NCI-H526 treated with DMSO at 0.1 percent for 48 hours (cell line): ENCODE measurements at places on chromosomes 4 and X.

GRCh38 chr4:138494931-138495330, 252.8 kb upstream of the SLC7A11 start:
- no peak for DNase-seq

GRCh38 chr4:150045410-150045809, 32.8 kb upstream of the DCLK2 start:
- DNase-seq: no peak

DNA sequence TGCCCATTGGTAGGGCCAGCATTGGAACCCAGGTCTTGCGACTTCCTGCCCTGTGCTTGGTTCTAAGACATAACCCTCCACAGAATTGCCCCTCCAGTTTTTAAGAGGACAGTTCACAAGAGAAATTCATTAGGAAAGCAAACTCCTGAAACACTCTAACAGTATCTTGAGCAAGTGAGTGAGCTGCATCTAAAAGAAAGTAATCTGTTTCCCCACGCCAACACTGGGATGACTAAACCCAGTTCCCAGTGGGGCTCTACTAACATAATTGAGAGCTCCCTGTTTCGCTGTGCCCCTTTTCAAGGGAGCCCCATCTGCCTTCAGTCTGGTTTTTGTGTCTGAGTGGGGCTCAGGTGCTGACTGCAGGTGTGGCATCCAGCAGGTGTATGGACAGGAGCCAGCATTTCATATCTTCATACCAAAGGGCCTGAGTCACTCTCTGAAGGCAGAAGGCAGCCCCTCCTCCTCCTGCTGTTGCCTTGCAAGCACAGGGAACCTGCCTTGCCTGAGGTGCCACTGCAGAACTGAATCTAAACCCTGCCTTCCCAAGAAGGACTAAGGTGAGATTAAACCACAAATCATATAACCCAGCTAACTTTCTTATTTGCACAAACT, 8.0 kb downstream of the AMOT start:
- no peak for DNase-seq

DNA sequence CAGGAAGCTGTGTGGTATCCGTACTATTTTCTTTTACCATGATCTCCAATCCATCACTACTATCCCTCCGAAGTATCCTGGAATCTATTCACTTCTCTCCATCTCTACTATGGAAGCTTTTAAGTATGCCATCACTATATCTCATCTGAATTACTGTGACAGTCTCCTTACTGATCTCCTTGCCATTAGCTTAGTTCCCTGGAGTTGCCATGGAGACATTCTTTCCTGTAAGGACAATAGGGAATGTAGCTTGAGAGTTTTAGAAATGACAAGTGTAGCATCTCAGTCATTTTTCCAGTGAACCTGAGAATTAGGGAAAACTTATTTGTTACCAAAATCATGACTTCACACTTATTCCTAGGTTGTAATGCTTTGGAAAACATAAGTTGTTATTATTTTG, 86.3 kb downstream of the HPGD start:
- DNase-seq: no peak

DNA sequence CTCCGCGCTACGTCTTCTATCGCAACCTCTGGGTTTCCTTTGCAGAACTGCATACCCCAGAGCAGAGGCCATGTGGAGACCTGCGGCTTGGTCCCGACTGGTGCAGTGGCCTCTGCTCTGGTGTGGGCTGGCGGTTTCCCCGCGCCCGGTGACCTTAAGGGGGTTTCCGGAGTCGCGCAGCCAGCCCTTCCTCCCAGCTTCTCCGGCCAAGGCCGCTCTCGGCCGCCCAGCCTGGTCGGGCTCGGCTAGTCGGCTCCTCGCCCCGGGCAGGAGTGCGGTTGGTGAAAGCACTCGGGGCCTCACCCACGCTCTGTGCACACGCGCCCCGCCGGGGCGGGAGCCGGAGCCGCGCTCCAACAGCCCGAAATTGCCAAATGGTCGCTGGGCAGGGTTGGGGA, 84.9 kb downstream of the BCOR start:
- no peak for DNase-seq

DNA sequence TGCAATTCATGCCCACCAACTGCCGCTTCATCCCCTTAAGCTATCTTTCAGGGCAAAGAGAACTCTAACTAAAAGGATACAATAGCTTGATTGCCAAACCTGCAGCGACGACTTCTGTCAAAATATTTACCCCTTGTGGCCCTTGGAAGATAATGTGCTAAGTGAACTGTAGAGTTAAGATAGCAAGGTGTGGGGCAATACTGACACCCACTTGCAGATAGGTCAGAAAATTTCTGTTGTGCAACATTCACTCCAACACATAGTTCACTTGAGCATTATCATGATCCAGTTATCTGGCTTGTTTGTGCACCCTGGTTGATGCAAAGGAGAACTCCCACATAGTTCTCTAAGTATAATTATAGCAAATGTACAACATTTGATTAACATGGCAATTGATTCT, 55.6 kb downstream of the RHOXF2B start:
- DNase-seq: no peak
